ENCODE measurements at places on chromosomes 11 and 22. TPM values are rescaled to one million over a fixed set of nuclear protein-coding genes. Genes with fewer than 3 reads are reported as not detected.
A peak's percentile ranks its signal among the peaks of the same experiment; 100 is the strongest.

GRCh38 chr11:78898266-78898775 lies 323.7 kb upstream of the NARS2 start:
- no peak overlapping the region for H3K4me3 ChIP-seq
- DNase-seq, result no peak
- H3K4me1 ChIP-seq, result no peaks in the 10 kb centered on the region
- H3K36me3 ChIP-seq, result no peaks in the 10 kb centered on the region
- H3K27me3 ChIP-seq, result no peaks in the 10 kb centered on the region

DNA sequence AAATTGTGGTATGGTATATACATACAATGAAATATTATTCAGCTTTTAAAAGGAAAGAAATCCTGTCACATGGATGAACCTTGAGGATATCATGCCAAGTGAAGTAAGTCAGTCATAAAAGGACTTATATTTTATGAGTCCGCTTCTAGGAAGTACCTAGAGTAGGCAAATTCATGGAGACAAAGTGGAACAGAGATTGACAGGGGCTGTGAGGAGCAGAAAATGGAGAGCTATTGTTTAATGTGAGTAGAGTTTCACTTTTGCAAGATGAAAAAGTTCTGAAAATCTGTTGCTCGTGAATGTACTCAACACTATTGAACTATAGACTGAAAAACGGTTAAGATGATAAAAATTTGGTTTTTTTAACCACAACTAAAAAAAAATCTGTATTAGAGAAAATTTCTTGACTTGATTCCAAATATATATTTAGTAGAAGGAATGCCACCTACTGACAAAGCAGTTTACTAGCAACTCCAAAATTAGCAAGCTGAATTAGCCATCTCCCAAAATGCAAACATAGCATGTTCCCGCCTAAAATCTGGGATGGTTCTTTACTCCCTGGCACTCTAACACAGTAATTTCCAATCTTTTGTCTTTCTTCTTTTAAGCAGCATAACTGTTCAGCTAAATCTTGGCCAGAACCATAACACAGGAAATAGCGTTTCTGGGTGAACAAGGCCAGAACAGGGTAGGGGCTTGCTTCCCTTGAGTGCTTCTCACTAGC lies 1.5 kb downstream of the UFD1 start:
- peak overlapping the region; percentile 72 for H3K4me3 ChIP-seq
- no peak for DNase-seq
- H3K36me3 ChIP-seq, result no peaks in the 10 kb centered on the region
- H3K4me1 ChIP-seq, result peaks cover 12% of the 10 kb centered on the region

DNA sequence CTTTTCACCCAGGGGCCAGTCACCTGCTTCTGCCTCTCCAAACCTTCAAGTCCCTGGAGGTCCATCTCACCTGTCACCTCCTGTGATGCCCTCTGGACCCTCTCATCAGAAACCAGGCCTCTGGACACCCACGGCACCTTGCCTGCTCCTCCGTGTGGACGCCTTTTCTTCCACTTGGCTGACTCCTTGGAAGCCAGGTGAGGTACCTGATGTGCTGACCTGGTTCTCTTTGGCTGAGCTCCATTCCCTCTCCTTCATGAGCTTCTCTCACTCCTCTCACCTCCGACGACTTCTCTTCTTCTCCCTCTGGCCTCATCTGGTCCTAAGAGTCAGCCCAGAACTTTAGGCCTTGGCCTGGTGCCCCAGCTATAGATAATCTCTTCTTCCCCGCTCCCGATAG lies 99.3 kb downstream of the CEP164 start:
- H3K27ac ChIP-seq, result no peak overlapping the region
- H3K36me3 ChIP-seq, result no peaks in the 10 kb centered on the region
- DNase-seq, result no peak
- no peaks in the 10 kb centered on the region for H3K4me1 ChIP-seq

C1QTNF5 gene
- polyA plus RNA-seq, result 22.2 TPM

DNA sequence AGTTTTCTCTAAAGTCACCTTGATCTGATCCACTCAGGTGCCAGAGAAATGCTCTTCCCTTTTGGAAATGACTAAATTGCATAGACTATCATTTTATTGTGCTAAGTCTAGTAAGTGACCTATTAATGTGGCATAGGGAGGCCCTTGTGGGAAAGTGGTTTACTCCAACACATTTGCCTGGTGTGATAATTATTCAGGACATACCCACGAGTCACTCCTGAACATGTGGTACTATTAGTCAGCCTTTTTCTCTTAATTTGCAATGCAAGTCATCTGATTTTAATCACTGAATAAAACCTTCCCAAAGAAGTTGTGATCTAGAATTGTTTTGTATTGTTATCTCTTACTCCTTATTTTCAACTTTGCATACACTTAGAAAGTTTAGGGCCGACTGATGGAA lies 148.7 kb downstream of the OR4C45 start:
- H3K4me1 ChIP-seq, result no peaks in the 10 kb centered on the region
- no peak overlapping the region for H3K27ac ChIP-seq
- H3K27me3 ChIP-seq, result no peaks in the 10 kb centered on the region
